ENCODE measurements at places on chromosomes 4 and X. TPM values are rescaled to one million over a fixed set of nuclear protein-coding genes. Genes with fewer than 3 reads are reported as not detected.

DNA sequence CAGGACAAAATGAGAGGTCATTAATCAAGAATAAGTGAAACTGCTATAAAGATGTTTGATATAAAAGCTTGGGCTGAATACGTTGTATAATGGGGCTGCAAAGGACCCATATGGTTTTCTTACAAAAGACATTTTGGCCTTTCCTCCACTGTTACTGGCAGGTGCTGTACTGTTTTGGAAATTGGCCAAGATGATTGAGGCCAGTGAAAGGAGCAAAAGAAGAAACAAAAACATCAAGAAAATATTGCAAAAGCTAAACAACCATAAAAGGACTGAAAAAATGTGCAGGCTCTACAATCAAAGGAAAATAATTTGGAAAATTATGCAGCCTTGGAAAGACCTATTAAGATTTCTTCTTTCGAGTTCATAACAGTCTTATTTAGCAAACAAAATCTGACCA is 222.2 kb upstream of the PPP1R2C start:
- DNase-seq: no peak

DNA sequence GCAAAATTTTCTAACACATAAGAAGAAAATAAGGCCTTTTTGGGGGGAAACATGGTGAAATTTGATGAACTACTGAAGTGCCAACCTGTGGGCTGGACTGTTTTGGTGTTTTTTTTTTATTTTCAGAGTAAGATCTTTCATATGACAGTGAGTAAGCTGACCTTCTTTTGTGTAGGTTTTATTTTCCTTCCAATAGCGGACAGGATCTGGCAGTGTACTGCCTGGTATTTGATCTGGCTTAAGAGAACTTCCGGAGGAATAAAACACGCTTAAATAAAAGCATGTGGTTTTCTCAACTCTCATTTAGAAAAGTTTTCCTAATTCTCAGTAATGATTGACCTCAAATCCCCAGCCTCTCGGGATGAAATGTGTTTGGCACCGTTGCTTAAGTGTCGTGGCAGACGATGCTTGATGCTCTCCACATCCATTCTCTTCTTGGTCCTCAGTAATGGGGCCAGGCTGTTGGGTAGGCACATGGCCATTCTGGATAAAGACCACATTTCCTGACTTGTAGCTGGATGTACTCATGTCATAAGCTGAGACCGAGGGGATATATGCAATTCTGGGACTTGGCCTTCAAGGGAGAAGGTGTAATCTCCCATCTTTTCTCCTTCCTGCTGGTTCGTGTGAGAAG is 65.6 kb upstream of the PDLIM3 start:
- no peak for DNase-seq

GRCh38 chr4:84790769-84791565 is 175.5 kb downstream of the WDFY3 start:
- DNase-seq: no peak

DNA sequence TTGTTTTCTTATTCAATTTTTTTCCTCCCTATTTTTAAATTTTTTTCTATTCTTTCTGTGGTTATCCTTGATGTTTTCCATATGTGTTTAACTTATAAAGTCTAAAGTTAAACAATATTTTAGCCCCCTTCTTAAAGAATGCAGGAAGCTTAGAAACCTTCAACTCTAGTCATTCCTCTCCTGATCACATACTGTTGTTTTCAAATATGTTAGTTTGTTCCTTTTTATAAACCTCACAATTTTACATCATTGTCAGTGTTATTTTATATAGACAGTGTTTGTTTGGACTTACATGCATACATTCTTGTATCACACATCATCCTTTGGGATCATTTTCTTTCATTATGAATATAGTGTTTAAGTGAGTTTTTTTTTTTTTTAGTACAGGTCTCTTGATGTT is 31.6 kb downstream of the KANTR start:
- no peak for DNase-seq

- DNase-seq: no peak
Observed at GRCh38 chr4:3874028-3874415, 107.8 kb downstream of the ADRA2C start.

SULT1B1 gene
- 0.96 TPM for total RNA-seq

LNX1 gene
- total RNA-seq: 4.0 TPM

GRCh38 chr4:179625406-179625805 is 2183.2 kb upstream of the AGA start:
- DNase-seq: no peak

DUX4 gene
- total RNA-seq: not detected

DNA sequence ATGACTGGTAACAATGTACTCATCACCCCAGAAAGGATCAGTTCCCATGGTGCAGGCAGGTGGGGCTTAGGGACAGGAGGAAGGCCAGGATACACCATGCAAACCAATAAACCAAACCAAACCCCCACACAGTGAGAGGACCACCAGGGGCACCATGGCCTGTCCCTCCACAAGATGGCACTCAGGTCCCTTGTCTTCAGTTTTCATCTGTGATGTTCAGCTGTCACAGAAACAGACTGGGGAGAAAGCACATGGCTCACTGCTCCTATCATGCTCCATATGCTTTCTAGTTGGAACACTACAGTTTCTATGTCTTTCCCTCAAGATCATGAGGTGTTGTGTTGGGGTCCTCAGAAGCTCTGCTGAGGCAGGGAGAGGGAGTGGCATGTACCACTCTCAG is 10.1 kb downstream of the HS3ST1 start:
- no peak for DNase-seq

DNA sequence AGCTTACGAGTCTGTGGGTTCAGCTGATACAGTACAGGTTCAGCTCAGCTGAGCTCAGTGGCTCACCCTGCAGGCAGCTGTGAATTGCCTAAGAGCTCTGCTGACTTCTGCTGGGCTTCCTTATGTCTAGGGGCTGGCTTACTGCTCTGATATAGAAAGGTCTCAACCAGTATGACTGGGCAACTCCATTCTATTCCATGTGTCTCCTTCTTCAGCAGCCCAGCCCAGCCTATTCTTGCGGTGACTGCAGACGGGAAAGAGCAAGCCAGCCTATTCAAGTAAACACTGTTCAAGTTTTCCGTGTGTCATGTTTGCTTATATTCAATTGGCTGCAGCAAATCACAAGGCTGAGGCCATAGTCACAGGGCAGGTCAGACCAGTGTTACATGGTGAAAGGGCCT is 615.4 kb upstream of the ZFP42 start:
- no peak for DNase-seq

DNA sequence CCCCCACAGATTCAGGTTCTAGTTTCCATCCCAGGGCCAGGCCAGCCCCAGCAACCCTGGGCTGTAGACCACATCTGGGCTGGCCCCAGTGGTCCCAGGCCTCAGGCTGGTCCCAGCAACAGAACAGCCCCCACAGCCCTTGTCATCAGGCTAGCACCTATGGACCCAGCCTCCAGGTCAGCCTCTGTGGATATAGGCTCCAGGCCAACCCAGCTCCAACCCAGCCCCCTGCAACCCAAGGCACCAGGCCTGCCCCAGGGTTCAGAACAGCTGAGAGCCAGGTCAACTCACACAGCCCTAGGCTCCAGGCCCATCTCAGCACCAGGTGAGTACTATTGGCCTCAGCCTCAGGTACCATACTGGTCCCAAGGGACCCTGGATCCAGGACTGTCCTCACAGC is 155.3 kb downstream of the PWWP3B start:
- DNase-seq: no peak

- no peak for DNase-seq
Observed at GRCh38 chr4:158782551-158783360, 13.9 kb downstream of the FNIP2 start.

MAGEE2 gene
- not detected for total RNA-seq

RBBP7 gene
- total RNA-seq: 48.7 TPM

DNA sequence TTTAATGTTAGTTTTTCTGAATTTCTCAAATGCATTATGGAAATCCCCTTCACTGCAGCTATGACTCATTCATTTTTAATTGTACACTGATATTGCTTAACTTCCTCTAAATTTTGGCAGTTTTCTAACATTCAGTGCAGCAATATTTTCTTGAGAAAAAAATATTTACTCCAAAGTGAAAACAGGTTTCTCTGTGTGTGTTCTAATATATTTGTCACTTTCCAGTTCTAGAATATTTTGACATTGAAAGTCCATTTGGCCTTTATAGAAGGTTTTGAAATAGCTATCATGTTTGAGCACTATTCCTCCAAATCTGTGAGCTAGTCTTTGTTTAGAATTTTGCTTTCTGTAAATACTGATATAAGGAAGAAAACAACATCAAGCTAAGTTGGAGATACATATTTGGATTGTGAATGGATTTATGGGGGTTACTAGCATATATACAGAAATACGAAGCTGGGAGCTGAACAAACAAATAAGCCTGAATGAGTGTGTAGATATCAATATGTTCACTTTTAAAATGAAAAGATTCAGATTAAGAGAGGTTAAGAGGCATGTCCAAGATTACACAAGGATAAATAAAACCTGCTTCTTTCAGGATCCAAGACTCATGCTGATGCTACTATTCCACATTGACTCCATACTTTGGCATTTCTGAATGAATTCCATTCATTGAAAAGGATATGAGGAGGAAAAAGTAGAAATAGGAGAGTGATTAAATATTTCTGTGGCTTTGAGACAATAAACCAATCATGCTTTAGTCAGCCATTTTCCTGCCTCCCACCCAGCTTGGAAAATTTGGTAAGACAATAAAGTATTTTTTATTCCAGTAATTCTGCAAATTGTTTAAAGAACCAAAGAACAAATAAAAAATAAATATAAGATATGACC is 57.3 kb upstream of the SLIT2 start:
- DNase-seq: no peak

DNA sequence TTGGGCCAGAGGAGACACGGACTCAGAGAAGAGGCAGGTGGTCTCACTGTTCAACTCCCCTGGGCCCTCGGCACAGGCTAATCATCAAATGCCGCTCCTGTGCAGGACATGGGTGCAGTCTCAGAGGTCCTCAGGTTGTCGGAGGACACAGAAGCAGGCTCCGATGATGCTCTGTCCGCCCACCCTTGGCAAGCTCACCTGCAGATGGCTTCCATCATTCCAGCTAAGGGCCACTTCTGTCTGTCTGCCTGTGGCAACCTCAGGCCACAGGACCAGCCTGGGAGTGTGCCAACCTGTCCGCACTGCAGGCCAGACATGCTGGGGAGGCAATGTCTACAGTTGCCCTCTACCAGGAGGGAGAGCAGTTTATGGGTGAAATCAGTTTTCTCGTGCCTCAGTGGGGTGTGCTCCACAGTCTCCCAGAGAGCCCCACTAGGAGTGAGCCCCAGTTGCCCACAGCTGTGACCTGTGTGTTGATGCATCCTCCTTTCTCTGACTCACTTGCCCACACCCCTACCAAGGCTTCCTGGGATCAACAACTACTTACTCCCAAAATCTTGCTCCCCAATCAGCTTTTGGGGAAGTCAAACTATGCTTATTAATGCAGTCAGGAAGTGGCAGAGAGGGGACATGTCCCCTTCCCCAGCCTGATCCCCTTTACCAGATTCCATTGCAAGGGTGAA is 55.9 kb downstream of the HTRA3 start:
- peak; percentile 60 for DNase-seq

UVSSA gene
- total RNA-seq: 56.9 TPM

ARAF gene
- 56.1 TPM for total RNA-seq

DNA sequence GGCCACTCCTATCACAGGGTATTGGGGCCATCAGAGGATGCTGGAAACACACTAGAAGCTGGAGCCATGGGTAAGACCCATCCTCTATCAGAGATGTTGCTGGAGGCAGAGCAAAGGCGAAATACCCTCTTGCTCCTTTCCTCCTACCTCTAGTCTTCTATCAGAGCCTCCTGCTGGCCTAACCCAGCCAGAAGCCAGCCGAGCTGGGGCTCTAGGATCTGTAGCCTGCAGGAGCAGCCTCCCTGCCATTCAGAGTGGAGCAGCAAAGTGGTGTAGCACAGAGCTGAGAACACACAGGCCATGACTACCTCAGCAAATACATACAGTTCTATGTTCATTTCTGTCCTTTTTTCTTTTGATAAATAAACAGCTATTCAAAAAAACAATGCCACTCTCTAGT is 35.7 kb downstream of the GATB start:
- no peak for DNase-seq

PRR32 gene
- total RNA-seq: not detected

- no peak for DNase-seq
Observed at GRCh38 chrX:3244955-3245354, 101.5 kb downstream of the MXRA5 start.

DNA sequence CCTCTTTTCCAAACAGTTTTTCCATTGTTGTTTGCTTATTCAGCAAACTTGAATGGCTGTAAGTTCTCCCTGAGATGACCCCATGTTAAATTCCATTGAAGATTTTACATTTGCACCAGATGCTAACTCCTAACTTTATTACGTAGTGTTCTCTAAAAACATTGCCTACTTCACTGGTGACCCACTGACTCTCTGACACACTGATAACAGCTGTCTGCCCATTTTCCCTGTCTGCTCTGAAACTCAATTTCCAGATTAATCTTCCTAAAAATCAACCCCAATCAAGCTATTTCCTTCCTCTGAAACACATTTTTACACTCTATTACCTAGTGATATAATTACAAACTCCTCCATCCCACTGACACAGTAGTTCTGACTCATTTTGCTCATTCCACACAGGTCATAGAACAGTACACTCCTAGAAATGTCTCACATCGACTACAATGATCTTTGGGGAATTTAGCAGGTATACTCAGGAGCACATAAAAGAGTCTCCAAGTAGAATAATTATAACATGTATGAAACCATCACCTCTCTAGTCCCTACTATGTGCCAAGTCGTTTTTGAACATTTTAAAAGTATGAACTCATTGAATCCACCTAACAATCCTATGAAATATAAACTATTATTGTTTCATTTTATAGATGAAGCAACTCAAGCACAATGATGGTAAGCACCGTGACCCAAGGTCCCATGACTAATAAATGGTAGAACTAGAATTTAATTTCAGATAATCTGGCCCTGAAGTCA is 210.9 kb downstream of the SLIT2 start:
- DNase-seq: no peak

GRCh38 chr4:181890911-181891310 is 352.3 kb upstream of the TENM3 start:
- DNase-seq: no peak

DNA sequence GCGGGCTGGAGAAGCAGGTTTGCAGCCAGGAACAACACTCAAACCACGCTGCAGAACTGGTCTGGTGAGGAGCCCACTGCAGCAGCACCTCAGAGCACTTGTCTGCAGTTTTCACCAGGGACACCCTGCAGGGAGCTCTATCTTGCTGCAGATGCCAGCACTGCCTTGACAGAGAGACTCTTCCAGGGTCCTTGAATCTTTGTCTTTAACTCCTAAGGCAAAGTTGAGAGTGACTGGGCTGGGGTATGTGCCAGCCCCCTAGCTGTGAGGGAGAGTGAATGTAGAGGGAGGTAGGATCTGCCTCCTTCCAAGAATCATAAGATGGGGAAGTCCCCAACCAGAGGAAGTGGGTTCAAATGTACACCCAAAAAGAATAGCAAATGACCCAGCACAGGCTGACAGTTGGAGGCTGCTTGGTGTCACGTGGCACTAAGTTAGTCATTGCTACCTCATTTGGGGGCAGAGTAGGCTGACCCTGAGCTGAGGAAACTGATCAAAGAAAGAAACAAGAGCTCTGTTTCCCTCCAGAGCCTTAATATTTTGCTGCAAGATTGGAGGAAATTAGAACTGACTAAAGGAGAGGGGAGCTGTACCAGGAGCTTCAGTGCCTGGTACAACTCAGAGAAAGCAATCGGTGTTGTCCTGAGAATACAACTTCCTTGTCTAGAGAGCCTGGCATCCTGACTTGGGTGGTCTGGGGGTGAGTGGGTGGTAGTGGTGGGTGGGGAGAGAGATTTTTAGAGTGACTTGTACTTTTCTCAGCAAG is 28.2 kb upstream of the HUWE1 start:
- no peak for DNase-seq

GRCh38 chr4:147760695-147761094 is 28.8 kb downstream of the ARHGAP10 start:
- DNase-seq: peak; percentile 82
